ENCODE measurements at places on chromosomes 13 and 19.

GRCh38 chr13:97538203-97538602, 104.2 kb downstream of the RAP2A start:
- DNase-seq: no peak

DNA sequence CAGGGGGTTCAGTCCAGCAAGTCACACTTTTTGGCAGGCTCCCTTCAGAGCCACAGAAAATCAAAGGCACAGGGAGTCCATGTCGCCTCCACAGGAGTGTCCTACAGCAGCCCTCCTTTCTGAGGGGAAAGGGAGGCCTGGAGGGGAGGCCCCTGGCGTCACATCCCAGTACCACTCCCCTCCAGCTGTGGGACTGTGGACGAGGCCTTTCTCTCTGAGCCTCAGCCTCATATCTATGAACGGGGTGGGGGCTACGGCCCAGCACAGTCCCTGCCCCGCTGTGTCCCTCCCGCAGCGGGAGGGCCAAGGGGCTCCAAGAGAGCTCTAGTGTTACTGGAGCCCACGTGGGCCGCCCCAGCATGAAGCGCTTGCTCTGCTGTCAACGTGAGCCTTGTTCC, 23.8 kb downstream of the PEPD start:
- no peak for DNase-seq

DNA sequence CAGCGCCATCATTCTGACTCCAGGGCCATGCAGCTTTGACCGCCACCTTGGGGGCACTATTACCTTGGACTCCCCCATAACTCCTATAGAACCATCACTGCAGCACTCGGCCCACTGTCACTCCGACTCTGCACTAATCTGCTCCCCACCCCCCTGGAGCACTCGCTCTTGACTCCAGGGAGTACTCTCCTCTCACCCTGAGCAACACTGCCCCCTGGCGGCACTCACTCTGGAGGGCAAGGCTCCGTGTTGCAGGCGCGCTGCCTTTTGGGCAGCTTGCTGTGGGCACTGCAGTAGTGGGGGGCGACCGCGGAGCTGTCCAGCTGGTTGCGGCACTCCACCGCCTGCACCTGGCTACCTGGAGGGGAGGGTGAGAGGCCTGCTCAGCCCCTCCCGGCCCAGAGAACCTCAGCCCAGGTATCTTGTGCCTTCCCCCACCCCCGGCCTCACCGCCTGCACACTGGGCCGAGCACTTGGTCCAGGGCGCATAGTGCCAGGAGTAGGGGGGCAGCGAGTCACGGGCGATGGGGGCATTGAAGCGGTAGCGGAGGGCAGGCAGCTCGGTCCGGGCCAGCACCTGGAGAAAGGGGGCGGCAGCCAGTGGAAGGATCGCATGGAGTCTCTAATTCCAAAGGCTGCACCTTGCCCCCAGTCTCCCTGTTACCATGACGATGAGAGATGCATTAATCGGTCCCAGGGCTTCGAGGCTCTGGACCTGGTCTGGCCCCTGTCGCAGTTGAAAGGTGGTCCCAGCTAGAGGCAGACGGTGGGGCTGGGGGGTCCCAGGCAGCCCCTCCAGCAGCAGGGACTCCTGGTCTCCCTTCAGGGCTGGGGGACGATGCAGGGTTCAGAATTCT, 8.9 kb upstream of the MYO1F start:
- DNase-seq: peak; percentile 72

GRCh38 chr19:35228177-35228930, at the start of gene FAM187B:
TSS of gene FAM187B (minus strand) at chr19:35228739. CDS start at chr19:35228680, 59 bp downstream.
- DNase-seq: no peak

DNA sequence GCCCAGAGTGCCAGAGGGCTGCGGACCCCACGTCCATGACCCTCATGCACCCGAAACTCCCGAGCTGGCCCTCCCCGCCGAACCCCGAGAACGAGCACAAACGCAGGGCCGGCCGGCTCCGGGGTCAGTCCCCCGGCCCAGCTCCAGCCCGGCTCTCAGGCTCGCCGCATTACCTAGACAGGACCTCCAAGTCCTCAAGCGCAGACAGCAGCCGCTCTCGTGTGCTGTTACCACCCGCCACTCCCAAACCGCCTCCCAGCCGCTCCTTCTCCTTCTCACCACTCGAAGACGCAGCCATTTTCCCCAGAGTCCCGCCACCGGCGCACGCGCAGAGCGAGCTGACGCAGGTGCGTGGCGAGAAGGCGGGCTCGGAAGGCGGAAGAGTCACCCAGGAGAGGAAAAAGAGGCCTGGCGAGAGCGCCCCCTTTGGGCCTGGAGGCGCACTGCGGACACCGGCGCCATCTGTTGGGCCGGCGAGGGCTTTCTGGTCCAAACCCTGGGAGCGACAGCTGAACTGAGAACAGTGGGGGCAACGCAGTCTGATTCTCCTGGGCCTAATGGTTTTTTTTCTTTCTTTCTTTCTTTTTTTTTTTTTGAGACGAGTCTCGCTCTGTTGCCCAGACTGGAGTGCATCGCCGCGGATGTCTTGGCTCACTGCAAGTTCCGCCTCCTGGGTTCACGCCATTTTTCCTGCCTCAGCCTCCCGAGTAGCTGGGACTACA, at the start of gene MED4:
Gene MED4 (minus strand): TSS at position 324 of the 722 bp plus-strand sequence. CDS start 26 bp downstream, at position 298.
- DNase-seq: peak; percentile 97

- DNase-seq: no peak
Observed at GRCh38 chr19:54206831-54207177, 6.1 kb downstream of the RPS9 start.

GRCh38 chr13:80477661-80478443, 136.9 kb upstream of the SPRY2 start:
- peak; percentile 7 for DNase-seq

DNA sequence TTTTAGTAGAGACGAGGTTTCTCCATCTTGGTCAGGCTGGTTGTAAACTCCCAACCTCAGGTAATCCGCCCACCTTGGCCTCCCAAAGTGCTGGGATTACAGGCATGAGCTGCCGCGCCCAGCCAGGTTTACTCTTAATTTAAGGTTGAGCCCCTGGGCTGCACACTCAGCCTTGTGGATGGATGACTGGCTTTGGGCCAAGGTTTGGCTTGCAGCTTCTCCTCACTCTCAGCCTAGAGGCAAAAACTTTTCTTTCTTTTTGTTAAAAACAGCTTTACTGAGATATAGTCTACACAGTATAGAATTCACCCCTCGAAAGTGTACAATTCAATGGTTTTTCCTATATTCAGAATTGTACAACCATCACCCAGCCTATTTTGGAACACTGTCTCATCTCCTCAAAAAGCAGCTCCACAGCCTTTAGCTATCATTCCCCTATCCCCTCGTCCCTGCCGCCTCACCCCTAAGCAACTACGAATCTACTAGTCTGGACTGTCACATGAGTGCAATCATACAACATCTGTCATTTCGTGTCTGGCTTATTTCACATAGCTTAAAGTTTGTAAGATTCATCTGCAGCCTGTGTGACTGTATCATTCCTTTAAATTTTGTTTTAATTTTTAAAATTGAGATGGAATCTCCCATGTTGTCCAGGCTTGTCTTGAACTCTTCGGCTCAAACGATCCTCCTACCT, 14.5 kb upstream of the TSPAN16 start:
- DNase-seq: no peak

All from CD4-positive, alpha-beta T cell treated with Interleukin-12 subunit alpha and Interleukin-12 subunit beta, for 1 hour (primary cell).